Globus pallidus (tissue), 1 donor: ENCODE measurements at places on chromosomes 11 and 22.
A peak's percentile ranks its signal among the peaks of the same experiment; 100 is the strongest.

DNA sequence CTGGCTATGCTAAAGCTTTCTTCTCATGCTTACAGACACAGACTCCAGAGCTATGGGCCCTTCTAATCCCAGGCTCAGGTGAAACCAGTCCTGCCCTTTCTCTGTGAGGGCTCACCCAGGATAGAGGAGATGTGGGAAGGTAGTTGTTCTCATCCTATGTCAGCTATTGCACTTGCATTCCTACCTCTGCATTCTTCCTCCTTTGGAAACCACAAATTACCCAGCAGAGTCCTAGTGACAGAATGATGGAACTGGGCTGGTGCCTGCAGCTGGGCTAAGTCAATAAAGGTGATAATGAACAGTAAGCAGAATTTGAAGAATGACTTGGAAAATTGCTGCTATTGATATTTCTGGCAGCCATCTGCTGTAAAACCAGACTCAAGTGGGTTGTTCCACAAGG is 560.0 kb downstream of the TMEM135 start:
- no peak for DNase-seq

DNA sequence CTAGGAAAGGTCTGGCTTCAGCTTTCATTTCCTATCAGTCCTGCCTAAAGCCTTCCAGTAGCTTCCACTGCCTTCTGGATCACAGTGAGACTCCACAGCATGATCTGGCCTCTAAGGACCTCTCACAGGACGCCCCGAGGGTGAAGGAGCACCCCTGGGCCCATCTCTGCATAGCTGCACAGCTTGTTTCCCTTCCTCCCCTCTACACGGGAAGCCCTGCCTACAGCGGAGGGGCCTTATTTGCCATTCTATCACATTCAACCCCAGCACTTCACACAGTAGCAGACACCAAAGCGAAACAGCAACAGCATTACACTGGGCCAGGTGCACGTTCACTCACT is 162.3 kb upstream of the GRK3 start:
- no peak for DNase-seq

DNA sequence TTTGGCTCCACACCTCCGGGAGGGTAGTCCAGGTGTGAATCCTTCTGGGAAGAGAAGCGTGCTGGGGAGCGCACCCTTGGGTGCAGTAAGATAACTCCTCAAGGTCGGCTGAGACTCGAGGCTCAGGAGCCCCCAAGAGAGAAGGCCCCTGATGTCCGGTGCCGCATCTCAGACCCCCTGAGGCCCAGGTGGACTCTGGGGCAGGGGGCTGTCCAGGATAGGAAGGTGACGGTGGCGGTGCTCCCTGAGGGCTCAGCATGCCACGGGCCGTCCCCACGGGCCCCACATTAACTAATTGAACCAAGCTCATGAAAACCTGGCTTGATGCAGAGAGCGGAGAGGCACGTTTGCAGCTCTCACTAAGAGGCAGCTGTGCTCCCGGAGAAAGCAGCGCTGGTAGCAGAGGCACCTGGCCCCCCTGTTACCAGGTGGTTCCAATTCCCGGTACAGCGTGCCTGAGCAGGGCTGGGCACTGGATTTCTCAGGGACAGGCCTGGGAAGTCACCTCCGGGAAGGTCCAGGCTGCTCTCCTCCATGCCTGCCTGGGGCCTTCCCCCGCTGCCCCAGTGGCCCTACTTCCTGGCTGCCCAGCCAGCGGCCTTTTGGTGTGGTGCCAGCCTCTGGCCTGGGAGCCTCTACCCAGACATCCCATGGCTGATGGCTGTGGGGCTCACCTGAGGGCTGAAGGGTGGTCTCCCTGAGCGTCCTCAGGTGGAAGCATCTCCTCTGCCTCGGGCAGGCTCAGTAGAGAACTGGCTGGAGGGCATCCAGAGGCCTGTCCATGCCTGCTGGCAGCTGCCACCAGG is 1.1 kb downstream of the KCNQ1 start:
- no peak for DNase-seq

DNA sequence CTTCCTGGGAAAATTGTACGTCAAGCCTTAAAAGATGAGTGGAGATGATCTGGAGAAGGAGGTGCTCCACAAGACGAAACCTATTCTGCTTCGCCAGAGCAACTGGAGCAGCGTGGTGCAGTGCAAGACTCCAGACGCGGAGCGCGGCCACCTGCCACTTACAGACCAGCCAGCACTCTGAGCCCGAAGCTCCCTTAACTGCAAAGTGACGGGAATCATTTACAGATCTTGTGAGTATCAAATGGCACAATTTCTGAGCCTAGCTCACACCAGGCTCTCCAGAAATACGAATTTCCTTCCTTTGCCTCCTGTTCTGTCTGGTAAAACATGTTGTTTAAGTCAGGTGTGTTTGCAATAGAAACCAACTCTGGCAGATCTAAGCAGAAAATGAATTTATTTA is 369.3 kb downstream of the CADM1 start:
- no peak for DNase-seq

DNA sequence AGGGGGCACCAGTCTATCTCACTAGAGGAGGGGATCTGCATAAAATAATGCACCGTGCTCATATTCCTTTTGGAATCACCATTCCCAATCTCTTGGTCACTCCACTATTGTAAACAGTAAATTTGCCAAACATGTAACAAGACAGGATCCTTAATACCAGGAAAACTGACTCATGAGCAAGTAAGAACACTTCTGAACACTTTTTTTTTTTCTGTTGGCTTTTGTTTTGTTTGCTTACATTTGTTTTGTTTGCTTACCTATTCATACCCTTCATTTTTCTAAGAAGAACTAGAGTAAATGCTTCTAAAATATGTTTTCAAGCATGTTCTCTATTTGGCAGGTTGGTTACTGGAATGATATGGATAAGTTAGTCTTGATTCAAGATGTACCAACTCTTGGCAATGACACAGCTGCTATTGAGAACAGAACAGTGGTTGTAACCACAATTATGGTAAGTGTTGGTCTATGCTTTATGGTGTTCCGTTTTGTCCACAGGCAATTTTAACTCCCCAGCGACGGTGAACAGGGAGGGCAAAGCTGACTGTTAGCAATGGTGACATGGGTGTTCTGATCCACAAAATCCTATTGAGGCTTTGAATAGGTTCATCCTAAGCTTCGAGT is 111.8 kb downstream of the MSANTD4 start:
- no peak for DNase-seq

- no peak for DNase-seq
Observed at GRCh38 chr11:11732116-11732515, 109.7 kb upstream of the USP47 start.

DNA sequence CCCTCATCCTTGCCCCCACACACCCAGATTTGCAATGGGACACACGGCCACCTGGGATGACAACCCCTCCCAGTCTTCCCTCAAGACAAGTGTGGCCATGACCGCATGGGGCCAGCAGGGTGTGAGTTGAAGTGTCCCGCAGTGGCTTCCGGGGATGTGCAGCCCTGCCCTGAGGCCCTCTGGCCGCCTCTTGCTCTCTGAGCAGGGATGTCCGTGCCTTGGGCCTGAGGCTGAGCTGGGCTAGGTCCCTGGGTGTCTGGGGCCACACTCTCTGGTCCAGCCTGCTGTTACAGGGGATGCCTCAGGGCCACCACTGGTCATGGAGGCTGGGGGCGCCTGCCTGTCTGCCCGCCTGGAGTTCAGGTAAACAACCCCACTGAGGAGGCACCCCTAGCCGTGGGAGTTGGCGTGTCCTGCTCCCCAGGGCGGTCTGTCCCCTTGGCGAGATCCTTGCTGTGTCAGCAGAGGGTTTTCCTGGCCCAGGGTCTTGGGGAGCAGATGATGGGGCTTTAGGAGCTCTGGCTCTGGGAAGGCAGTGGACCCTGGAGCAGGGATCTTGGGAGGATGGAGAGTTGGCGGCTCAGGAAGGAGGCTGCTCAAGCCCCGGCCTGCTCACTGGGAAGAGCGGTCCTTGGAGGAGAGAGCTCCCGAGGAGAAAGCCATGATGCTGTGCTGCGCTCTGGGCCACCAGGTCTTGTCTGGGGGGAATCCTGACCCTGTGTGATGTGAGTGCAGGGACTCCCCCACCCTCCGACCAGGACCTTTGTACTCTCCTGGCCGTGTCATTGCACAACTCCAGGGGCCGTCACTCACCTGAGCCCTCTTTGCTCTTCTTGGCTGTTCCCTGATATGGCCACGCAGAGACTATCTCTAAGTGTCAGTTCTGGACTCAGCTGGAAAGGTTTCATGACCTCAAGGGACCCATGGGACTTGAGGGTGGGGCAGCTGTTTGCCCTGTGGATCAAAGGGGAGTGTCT is 67.9 kb downstream of the KCNQ1 start:
- no peak for DNase-seq

DNA sequence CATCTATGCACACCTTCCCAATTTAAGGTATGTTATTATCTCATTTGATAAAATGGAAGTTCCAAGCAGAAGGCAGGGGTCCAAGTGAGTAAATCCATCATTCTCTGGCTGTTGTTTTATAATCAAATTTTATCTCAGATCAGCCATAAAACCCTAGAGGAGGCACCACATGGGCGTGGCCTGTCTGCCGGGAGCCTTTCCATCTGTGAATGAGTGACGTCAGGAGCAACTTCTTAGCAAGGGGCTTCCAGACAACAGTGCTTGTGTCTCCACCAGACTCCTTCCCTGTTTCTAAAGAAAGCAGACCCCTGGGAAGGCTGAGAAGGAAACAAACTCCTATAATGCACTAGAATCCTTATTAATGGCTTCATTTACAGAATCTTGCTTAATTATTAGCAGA is 13.5 kb downstream of the SEZ6L start:
- no peak for DNase-seq

GRCh38 chr11:6636480-6636879 is 17.3 kb upstream of the TPP1 start:
- no peak for DNase-seq

DNA sequence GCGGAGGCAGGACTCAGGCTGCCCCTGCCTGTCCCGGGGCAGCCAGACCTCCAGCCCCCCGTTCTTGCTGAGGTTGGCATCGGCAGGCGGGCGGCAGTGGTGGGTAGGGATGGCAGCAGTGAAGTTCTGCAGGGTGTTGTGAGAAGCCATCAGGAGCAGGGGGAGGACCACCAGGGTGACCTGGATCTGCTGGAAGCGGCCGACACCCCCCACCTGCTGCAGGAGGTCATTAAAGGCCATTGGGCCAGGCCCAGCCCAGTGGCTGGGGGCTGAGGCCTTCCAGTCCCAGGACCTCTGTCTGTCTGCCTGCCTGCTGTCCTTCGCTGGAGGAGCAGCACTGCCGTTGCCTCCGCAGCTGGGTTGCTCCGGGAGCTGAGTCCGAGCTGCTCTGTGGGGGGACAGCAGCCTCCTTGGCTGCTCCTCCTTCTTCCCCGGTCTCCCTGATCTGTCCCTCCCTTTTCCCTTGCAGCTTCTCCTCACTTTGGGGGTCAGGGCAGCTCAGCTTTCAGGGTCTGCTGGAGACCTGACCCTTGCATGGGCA is at the start of gene SLC22A6:
Gene SLC22A6 (minus strand): TSS at position 517 of the 541 bp plus-strand sequence. CDS start 277 bp downstream, at position 240.
- no peak for DNase-seq

DNA sequence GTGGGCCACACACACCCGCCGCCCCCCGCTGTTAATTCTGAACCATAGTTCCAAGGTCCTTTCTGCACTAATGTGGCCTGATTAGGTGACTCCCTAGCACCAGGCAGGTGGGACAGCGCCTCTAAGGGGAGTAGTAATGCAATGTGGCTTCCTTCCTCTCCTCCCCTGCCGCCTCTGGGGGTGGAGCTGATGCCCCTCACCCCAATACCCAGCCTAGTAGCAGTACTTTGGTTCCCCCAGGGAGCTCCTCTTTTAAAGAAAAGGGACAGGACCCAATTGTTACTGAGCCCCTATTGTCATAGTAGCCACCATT is 14.4 kb downstream of the RTN4RL2 start:
- DNase-seq = no peak

DNA sequence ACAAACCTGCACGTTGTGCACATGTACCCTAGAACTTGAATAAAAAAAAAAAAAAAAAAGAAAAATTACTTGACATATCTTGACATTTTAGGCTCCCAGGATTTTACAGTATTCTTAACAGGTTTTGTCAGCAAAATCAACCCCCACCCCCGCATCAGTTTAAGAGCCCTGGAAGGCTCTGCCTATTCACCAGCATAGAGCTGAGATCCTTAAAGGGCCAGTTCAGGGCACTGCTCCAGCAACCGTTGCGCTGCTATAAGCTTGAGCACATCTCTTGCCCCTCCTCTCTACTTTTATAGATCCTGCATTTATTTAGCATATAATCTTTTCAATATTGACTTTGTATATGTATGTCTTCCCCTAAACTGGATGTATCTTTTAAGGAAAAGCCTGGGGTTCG is 697 bp upstream of the PAFAH1B2 start:
- DNase-seq = peak; percentile 48

DNA sequence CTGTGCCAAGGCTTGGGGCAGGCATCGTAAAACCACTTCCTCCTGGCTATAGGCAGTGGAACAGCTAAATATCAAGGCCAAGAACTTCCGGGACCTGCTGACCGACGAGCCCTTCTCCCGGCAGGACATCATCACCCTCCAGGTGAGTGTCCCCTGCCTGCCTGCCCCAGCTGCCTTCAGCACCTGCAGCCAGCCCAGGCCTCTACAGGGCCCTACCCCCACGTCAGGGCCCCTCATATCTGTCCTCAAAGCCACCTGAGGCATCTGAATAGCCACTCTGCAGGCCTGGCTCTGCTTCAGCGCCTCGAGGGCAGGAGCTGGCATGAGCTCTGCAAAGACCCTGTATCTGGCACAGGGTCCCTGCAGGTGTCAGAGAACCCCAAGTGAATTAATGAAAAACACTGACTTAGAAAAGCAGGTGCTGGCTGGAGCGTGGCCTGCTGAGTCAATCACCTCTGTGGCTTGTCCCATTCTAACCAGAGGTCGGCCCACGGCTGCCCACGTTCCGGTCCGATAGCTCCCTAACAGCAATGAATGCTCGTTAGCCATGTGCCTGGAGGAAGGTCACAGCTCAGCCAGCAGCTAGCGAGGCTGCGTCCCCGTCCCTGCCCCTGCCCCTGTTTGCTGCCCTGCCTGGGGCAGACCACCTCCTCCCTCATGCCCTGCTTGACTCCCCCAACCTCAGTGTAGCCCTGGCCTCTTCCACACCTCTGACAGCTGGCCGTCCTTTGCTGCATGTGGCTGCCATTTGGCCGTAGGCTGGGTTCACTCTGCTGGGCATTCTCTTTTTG is 16.8 kb downstream of the PPIL2 start:
- DNase-seq = no peak

GRCh38 chr22:49404020-49404419 is 423.7 kb downstream of the BRD1 start:
- DNase-seq = no peak

GRCh38 chr11:72985645-72986044 is 156.5 kb downstream of the FCHSD2 start:
- DNase-seq = no peak

- no peak for DNase-seq
Observed at GRCh38 chr22:37345863-37346504, 63.7 kb downstream of the CYTH4 start.

GRCh38 chr22:49973018-49973961 is 12.7 kb downstream of the PIM3 start:
- no peak for DNase-seq
